ENCODE measurements at places on chromosomes 13 and 19.

- no peak for DNase-seq
Measured at GRCh38 chr19:6071875-6072274, 38.4 kb downstream of the RFX2 start.

DNA sequence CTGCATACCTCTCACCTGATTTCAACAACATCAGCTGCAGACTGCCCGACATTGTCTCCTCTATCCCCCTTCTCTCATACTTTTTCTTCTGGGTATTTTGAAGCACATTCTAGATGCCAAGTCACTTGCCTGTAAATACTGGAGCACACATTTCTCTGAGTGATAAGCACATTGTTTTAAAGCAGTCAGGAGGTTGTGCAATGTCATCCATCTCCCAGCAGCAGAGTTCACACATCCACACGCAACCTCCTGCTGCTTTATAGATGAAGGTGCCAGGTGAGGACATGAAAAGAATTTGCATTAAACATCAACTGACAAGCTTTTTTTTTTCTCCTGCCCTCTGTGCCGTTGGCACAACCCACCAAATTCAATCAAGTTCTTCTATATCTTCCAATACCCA, 5.5 kb downstream of the UPK1A start:
- no peak for DNase-seq

DNA sequence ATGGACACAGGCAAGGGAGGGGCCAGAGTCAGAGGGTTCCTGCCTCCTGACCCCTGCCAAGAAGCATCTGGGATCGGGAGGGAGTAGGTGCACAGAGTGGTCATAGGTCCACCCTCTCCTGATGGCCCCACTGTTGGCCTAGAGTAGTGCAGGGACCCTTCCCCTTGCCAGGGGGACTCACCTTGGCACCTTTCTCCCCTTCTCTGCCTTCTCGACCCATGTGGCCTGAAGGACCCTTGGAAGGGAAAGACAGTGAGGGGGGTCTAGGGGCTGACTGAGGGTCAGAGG, 33.3 kb upstream of the OLFM2 start:
- DNase-seq, result no peak

GRCh38 chr13:72435251-72435650, 292.2 kb downstream of the MZT1 start:
- no peak for DNase-seq

- DNase-seq, result no peak
Measured at GRCh38 chr19:16428372-16429036, 43.3 kb downstream of the EPS15L1 start.

GRCh38 chr19:44725251-44725650, 23.3 kb upstream of the BCL3 start:
- DNase-seq, result no peak

DNA sequence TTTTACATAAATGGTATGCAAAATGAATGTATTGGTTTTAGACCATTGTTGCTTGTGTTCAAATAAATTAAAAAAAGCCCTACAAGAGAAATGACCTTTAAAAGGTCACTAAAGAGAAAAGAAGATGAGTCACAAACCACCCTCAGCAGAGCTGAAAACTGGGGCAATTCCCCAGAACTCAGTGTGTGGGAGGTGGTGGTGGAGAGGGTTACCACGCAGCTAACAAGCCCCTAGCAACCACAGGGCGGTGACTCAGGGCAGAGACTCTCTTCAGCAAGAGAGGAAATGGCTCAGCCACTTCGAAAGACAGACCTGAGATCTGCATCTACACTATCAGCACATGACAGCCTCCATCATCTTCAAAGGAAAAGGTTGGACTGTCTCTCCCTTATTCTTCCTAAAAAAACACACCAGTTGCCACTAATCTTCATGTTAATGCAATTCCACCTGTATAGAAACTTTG, 29.4 kb upstream of the NDFIP2 start:
- no peak for DNase-seq

- DNase-seq, result no peak
Measured at GRCh38 chr13:113337556-113337955, 26.4 kb downstream of the GRTP1 start.

DNA sequence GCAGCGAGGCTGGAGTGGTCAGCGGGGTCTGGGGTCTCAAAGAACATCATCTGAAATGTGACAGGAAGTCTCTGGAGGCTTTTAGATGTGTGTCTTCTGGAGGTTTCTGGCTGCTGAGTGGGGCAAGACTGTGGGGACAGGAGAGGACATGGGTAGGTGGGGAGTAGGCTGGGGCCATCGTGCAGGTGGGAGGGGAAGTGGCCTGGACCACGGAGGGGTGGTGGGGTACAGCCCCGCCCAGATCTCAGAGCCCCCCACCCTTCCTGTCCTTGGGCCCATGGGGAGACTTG, 6.2 kb downstream of the AP1M1 start:
- no peak for DNase-seq

Measured in esophagus squamous epithelium (tissue), 5 donors.